Ecto neural progenitor cell (in vitro differentiated cells): ENCODE measurements at places on chromosomes 11 and 22.

GRCh38 chr11:36015799-36016198, 71.9 kb downstream of the LDLRAD3 start:
- no peak for DNase-seq

- DNase-seq = no peak
These were observed 39.0 kb downstream of the DDX10 start for GRCh38 chr11:108703916-108704315.

DNA sequence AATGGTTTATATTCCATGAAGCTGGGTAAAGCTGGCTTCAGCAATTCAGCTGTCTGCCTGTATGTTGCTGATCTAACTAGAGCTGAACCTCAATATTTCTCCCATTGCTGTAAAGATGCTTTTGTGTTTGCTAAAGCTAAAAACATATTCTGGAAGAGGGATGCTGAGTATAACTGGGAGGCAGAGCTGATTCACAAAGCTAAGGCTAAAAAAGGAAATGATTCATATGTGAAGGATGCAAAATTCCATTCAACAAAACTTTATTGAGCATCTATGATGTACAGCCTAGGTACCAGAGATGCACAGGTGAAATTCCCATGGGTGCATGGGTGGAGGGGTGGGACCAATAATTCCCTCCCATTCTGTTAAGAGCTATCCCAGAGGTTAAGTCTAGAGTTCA, 193.9 kb downstream of the KIF18A start:
- DNase-seq = no peak

DNA sequence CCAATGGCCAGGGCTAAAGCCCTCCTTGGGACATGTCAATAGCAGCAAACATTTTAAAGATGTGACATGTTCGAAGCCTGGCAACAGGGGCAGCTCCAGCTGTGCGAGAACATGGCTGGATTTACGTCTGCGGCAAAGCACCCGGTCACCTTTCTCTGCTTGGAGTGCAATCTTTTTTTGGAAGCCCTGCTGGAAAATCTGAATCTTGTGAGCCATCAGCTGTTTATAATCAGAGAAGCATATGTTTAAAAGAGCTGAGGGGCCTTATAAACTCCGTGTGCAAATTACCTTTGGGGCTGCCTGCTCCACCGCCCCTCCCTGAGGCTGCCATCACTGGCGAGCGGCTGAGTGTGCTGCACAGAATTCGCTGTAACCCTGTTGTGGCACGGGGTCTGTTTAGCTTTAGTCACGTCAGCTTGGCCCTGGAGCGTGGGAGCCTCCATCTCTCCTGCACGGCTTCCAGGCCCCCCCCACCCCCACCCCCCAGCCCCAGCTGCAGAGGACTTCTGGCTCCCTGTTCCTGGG, 9.0 kb upstream of the KCNQ1OT1 start:
- no peak for DNase-seq

DNA sequence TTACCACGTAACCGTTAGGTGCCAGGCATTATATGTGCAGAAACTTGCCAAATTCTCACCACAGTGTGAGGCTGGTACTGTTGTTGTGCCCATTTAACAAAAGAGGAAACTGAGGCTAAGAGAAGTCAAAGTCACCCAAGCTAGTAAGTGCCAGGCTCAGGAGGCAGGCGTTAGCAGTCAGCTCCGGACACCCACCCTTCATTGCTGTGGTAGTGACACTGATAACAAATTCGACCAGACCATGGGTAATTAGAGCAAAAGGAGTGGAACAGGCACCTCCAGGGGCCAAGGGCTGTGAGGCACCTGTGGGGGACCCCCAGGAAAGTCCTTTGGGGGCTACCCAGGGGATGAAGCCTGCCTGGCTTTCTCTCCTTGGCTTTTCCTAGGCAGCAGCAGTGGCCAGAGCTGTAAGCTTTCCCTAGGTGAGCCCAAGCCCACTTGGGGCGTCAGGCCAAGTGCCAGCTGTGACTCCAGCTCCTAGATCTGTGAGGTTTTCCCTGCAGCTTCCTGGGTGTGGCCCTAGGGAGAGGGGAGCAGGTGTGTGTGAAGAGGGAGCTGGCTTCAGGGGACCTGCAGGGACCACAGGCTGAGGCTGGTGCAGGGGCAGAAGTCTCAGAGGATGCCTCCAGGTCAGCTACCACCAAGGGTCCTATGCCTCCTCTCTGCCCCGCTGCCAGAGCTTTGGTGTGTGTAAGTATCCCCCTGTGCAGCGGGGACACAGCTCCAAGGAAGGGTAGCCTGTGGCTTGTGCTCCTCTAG, 19.7 kb upstream of the ALX4 start:
- no peak for DNase-seq

DNA sequence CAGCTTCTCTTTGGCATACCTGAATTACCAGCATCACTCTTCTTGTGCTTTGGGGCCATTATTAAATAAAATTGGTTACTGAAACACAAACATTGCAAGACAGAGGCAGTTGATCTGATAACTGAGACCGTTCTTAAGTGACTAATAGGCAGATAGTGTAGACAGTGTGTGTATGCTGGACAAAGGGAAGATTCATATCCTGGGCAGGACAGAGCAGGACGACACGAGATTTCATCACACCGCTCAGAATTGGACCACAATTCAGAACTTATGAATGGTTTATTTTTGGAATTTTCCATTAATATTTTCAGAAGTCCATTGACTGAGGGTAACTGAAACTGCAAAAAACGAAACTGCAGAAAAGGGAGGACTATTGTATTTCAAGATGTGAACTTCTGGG, 68.6 kb downstream of the LDLRAD3 start:
- DNase-seq = no peak

GRCh38 chr22:23245799-23246136, 65.5 kb downstream of the BCR start:
- no peak for DNase-seq

DNA sequence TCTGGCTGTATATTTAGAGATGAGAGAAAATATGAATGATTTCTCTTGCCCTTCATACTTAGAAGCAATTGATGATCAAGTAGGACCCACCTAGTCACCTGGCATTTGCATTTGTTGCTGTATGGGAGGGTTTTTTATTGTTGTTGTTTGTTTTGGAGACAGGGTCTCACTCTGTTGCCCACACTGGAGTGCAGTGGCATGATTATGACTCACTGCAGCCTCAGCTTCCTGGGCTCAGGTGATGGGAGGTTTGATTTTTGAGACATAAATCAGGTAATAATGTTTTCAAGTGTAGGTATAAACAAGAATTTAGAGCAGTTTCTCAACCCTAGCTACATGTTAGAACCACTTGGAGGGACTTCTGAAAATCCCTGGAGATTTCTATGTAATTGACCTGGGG, 63.0 kb downstream of the TNRC6B start:
- DNase-seq = no peak

GRCh38 chr11:3222003-3222855, 3.6 kb upstream of the MRGPRG start:
- DNase-seq = peak; percentile 41

- no peak for DNase-seq
These were observed 29.5 kb upstream of the FTH1 start for GRCh38 chr11:61996933-61997332.

GRCh38 chr11:88175569-88176075, 379 bp upstream of the RAB38 start:
- no peak for DNase-seq

DNA sequence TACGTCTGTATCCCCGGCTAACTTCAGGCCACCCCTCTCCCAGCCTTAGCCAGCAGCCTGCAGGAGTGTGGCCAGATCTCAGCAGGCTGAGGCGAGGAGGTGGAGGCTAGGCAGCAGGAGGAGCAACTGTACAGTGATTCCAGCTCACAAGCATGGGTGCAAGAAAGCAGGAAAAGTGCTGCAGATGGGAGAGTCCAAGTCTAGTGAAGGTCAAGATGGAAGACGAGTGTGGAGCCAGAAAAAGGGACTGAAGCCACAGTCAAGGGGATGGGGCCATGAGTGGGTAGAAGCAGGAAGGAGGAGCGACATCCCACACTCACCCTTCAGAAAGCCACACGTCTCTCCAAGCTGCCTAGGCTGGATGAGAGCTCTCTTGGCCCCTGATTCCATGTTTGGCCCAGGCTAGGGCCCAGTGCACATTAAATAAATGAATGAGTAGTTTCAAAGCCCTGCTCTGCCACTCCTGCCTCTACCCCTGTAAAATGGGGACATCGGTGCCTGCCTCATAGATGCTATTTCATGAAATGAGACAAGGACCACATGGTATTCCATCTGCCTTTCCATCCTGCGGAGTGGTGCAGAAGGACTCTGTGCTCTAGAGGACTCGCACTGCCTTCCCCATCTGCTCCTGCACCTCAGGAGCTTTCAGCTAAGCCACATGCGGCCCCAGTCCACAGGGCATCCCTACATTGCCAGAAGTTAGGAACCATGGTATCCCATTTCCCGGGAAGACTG, 2.9 kb downstream of the YDJC start:
- DNase-seq = no peak

DNA sequence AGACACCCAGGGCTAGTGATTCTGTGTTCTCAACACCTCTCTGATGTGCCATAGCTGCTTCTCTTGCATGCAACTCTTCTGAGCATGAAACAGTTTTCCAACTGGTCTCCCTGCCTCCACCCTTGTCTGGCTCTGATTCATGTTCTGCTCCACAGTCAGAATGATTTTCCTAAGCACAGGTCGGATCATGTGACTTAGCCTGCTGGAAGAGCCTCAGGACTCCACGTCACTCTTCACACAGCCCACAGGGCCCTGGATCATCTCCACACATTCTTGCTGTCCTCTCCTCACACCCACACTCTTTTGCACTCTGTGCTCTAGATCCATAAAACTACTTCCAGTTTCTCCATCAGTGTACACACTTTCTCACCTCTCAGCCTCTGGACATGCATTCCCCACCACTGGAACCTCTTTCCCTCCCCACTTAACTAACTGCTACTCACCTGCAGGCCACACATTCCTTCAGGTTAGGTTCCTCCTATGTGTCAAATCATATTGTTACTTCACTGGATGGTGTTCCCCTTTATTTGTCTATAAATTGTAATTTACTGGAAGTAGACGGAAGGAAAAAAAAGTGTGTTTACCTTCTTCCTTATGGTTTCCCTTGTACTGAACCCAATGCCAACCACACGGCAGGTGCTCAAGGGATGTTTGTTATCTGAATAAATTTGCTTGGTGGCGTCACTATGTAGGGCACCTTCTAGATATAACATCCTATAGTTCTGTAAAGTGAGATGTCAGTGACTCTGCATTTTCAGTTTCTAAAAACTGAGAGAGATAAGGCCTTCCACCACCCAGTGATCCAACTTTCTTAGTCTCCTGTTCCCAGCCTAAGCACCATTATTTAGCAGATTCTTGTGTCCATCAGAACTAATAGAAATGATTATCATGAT, 133.7 kb downstream of the ETS1 start:
- DNase-seq = no peak

- peak; percentile 46 for DNase-seq
These were observed 188.6 kb downstream of the PGR start for GRCh38 chr11:100941033-100941432.

GRCh38 chr11:75760710-75761493, 7.7 kb upstream of the DGAT2 start:
- DNase-seq = no peak
